ENCODE measurements at places on chromosomes 6 and 20.

GRCh38 chr6:36377594-36377993, 9.9 kb downstream of the ETV7 start:
- DNase-seq: peak; percentile 34

GRCh38 chr6:30331981-30332380, 5.3 kb downstream of the TRIM39 start:
- no peak for DNase-seq

- no peak for DNase-seq
These were observed 15.5 kb downstream of the MYBL2 start for GRCh38 chr20:43682446-43682845.

GRCh38 chr6:129120856-129121638, 238.1 kb downstream of the LAMA2 start:
- DNase-seq: no peak

All from left lobe of liver (tissue), 2 donors.